COR-L47 (cell line): ENCODE measurements at places on chromosomes 16 and 17.

- no peak for DNase-seq
Observed at GRCh38 chr16:79980650-79981521, 380.3 kb upstream of the MAF start.

DNA sequence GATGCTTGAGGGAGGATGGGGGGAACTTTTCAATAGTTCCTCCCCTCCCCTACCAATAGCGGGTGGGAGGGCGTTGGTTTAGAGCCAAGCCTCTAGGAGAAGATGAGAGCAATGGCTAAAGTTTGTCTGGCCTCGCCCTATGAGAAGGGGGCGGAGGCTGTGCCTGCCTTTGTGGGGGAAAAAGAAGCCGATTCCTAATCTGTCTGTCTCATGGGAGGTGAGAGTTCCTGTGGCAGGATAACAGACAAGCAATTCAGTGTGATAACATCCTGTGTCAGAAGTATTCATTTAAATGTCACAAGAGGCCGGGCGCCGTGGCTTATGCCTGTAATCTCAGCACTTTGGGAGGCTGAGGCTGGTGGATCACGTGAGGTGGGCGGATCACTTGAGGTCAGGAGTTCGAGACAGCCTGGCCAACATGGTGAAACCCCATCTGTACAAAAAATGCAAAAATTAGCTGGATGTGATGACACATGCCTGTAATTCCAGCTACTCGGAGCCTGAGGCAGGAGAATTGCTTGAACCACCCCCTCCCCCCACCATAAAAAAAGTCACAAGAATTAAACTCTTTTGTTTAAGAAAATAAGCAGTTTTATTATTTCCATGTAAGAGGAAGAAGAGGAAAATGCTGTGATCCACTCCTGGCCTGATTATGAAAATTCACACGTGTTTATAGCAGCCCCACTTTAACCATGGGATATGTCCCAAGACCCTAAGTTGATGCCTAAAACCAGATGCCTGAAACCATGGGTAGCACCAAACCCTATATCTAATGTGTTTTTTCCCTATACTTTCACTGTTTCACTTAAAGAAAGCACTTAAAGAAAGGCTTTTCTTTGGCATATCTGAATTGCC, 1.7 kb downstream of the SLFN5 start:
- no peak for DNase-seq

DNA sequence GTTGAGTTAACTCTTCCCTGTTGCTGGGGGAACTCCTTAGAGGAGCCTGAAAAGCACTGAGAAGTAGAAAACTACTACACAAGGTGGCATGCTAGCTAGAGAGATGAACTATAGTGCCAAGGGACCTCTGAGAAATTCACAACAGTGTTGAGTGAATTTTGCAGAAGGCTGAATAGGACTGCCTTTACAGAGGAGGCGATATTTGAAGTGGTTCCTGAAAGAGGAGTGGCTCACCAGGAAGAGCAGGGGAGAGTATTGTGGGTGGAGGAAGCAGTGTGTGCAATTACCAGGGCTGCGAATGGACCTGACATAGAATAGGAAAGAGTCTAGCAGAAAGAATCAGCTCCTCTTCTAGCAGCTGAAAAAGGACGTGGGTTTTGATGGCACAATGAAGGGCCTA, 66.4 kb downstream of the CDK5R1 start:
- no peak for DNase-seq

DNA sequence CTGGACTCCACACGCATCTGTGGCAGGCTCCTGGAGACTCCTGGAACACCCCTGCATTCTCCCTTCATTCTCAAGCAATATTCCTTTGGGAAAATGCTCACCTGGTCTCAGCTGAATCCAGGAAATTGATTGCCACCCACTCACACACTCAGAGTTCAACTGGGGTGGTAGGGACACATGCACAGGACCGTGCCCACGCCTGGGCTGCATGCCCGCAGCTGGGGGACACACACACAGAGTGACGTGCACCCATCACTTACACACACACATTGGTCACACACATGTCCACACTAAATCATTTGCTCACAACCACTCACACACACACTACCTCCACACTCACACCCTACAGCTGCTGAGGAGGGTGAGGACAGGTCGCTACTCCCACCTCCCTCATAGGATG, 84.8 kb downstream of the ENGASE start:
- no peak for DNase-seq

- DNase-seq: no peak
Observed at GRCh38 chr17:64356776-64357175, 33.9 kb downstream of the PECAM1 start.

GRCh38 chr16:25256695-25257469, 763 bp downstream of the ZKSCAN2 start:
- DNase-seq: no peak

GRCh38 chr17:42832213-42832933, 824 bp upstream of the PSME3 start:
- no peak for DNase-seq

GRCh38 chr16:50282010-50282538, 15.7 kb downstream of the ADCY7 start:
- no peak for DNase-seq

DNA sequence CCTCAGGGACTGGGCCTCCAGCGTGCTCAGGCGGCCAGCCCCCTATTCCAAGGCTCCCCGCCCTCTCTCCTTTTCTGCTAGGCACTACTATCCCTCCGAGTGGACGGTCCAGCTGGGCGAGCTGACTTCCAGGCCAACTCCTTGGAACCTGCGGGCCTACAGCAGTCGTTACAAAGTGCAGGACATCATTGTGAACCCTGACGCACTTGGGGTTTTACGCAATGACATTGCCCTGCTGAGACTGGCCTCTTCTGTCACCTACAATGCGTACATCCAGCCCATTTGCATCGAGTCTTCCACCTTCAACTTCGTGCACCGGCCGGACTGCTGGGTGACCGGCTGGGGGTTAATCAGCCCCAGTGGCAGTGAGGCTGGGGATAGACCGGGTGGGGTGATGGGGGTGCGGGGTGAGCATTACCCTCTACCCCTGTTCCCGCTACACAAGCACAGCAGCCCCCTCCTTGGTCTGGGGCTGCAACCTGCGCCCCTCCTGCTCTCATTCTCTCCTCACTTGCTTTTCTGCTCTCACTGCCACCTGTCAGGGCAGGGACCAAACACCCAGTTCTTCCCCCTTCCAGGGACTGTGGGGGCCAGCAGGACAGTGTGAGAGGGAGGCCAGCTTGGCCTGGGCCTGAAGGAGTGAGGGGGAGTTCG, 1.1 kb downstream of the PRSS41 start:
- no peak for DNase-seq

- no peak for DNase-seq
Observed at GRCh38 chr16:70578035-70578434, 54.4 kb downstream of the SF3B3 start.

GRCh38 chr17:45703806-45704205, 80.3 kb upstream of the CRHR1 start:
- no peak for DNase-seq

DNA sequence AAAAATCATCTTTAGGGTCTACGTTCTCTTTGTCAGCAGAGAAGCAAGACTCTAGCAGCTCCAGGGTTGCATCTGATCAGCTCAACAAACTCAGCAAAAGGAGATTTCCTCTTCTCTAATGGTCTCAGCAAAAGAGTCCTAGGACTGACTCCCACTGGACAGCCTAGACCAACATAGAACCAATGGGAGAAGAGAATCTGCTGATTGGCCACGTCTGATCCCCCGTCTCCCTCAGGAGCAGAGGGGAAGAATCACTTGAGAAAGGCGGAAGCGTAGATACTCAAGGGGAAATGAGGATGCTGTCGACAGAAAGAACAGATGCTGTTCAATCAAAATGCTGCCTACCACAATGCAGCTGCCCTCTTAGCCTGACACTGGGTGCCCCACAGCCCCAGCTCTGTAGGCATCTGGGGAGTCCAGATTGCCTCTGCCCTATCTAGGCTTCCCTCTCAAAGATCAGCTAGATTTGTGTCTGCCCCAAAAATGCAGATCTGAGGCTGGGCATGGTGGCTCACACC, 31.5 kb upstream of the EMP2 start:
- DNase-seq: no peak

DNA sequence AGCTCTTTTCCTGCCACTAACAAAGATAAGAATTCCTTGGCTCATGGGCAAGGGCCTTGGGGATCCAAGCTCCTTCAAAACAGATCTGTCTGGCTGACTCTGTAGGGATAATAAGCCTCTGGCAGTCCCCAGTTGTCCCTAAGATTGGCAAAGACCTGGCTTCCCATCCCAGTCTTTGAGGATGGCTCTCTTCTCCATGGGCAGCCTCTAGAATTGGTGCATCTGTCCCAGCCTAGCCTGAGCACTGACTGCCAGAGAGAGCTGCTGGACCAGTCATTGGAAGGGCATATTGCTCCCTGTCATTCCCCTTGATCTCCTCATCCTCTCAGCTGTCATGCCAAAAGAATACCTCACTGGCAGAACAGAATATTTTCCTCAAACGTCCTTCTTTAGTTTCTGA, 13.2 kb upstream of the CUEDC1 start:
- no peak for DNase-seq

GRCh38 chr17:1588821-1589585, 26.4 kb upstream of the PITPNA start:
- no peak for DNase-seq

DNA sequence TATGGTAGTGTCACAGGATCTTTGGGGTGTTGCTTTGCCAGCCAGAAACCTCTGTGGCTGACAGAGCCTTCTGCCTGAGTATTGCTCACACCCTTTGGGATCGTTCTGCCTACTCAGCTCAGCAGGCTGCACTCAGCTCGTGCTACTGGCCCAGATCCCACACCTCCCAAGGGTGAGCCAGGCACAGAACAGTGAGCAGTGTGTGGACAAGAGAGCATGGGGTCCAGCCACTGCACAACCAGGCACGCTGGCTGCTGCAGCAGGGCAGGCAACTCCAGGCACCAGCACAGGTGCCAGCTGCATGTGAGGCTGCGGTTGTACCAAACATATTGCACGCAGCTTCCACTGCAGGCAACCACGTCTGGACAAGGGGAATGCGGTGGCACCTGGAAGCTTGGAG, 84.9 kb downstream of the CYB561 start:
- no peak for DNase-seq

- DNase-seq: no peak
Observed at GRCh38 chr17:50523208-50523607, 9.3 kb upstream of the EPN3 start.

DNA sequence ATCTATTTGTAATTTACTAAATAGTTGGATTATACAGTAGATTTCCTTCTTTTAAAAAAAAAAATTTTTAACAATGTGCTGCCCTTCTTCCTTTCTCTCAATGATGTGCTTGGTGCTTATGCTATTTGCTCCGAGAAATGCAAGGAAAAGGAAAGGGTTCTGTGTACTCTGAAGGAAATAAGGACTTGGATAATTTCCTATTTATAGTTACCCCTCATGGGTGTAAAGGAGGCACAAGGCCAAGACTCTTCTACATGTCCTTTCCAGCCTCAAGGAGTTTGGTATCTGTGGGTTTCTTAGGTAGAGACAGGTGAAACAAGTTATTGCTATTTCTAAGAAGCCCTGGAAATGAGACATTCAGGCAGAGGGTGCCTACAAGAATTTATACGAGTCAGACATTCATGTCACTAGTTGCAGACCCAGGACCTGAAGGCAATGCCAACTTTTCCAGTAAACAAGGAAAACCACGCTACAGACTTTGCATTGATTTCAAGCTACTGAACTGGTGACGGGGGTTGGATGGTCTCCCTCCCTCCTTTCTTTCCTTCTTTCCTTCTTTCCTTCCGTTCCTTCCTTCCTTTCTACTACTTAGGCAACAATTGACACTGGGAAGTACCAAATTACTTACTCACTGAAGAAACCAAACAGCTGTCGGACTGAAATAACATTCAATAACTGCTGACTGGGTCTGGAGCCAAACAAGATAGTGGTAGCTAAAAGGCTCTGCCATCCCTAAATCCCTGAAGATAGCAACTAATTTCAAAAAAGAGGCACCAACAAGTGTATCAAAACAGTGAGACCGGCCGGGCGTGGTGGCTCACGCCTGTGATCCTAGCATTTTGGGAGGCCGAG, 33.8 kb upstream of the GHDC start:
- no peak for DNase-seq

DNA sequence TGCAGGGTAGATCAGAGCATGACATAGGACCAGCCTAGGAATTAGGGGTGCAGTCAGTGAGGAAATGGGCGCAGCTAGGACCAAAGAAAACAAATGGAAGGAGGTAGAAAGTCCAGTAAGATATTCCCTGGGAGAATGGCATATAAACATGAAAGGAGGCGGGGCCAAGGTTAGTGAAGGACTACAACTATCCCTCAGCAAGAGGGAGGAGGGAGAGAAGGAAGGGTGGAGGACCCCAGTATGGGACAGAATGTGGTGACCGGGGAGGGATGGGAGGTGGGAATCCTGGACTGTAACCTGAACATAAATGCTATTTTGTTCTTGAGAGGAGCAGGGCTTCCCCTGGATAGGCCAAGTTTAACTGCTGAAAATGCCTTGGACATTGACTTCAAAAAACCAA, 22.8 kb downstream of the ITGB3 start:
- DNase-seq: no peak

DNA sequence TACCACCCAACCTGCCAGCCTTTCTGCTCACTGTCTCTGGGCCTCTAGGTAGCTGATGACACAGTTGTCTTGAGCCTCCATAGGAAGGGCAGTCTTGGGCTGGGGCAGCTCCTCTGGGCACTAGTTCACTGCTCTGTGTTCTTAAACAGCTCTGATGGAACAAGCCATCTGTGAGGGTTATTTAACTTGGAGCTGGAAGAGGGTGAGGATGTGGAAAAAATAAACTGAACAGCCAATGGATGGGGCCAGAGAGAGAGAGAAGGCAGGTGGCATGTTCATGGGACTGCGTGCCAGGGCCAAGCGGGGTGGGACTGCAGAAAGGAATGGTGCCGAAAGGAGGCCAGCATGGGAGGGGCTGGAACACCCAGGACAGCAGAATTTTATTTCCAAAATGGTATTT, 52.6 kb downstream of the HIC1 start:
- no peak for DNase-seq

- DNase-seq: no peak
Observed at GRCh38 chr17:27664606-27664965, 33.6 kb downstream of the LGALS9 start.

GRCh38 chr17:2040942-2041560, 771 bp upstream of the OVCA2 start:
- DNase-seq: no peak

- DNase-seq: no peak
Observed at GRCh38 chr16:53453928-53454327, 19.7 kb downstream of the RBL2 start.

GRCh38 chr16:48075398-48075797, 80.4 kb downstream of the ABCC12 start:
- DNase-seq: no peak
